ENCODE measurements at places on chromosomes 4 and X. TPM values are rescaled to one million over a fixed set of nuclear protein-coding genes. Genes with fewer than 3 reads are reported as not detected.
A peak's percentile ranks its signal among the peaks of the same experiment; 100 is the strongest.

- no peak for DNase-seq
Observed at GRCh38 chrX:149572743-149573142, 14.5 kb downstream of the MAGEA9B start.

F9 gene
- total RNA-seq = not detected

DNA sequence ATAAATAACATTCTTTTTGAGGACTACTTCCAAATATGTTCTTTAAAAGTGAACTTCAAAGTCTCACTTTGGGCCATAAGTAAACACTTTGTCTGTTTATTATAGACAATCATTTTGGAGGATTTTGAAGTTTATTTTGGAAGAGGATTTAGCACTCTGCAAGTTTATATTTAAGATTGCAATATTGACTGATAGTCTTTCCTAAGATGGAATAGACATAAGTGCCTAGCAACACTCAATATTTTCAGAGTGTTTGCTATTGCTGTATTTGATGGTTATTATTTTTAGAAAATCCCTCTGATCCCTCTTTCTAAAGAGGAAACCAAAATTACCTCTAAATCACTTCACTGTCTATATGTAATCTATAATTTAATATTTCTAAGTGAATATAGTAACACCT is 42.8 kb upstream of the MAD2L1 start:
- DNase-seq = no peak

- no peak for DNase-seq
Observed at GRCh38 chrX:2346158-2346557, 154.6 kb downstream of the DHRSX start.

- DNase-seq = no peak
Observed at GRCh38 chrX:56813318-56813837, 84.3 kb downstream of the NBDY start.

DNA sequence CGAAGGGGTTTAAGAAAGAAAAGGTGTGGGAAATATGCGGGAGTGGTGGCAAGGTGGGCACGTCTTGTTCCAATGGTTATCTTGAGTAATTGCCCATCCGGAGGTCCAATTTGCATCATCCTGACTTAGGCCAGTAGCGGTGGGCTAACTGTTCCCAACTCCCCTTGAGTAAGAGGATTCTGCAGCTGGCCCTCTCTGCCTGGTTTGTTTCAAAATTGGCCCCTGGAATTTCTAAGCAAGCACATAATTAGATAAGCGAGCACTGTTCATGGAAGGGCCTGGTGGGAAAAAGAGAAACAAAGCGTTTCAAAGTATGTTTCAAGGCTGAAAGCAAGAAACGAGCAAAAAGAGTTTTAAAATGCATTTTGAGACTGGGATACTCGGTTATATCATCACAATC is 198.2 kb downstream of the CEP135 start:
- no peak for DNase-seq

DNA sequence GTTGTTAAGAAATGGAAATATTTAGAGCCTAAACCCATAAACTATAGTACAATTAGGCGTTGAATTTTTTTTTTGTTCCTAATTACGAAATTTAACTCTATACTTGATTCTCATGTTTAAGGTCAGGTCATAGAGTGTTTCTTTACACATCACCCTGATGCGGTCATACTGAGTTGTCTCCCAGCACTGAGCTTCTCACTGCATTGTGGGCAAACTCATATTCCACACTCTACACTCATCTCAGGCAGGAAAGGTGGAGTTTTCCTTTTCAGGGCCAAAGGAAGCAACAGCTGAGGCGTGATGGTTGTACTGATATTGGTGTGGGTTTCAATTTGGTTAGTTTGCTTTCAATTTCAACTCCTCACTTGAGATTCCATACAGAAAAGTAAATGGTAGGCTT is 75.4 kb downstream of the FAT4 start:
- no peak for DNase-seq

REPS2 gene
- 0.17 TPM for total RNA-seq

DNA sequence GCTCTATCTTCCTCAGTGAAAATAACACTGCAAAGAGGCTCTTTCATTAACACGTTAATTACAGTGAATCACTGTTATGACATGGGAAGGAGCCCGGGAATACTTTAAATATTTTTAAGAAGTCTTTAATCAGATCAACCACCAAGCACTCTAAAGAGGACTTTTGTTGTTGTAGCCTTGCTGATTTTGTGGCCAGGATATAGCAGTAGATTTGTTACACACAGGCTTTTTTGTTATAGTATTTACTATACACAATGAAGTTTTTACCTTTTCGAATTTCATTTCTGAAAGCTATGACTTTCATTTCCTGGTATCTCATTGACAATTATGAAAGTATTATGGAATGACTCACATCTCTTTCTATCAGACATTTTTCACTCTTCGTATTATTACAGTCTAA is 20.3 kb downstream of the FGF13 start:
- no peak for DNase-seq

DNA sequence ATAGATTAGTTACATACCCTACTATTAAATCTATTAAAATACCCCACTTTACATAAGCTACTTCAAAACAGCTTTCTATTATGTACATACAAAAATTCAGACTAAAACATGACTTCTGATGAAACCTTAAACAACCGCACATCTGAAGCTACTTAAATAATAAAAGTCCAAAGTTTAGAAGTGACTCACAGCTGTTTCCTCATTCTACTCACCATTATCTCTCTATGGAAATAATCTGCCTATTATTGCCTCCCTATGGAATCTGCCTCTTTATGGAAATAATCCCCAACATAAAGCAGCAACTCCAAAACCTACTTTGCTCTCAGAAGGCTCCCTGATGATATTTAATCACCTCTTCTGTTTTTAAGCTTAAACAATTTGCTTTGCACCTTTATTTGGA is 15.7 kb upstream of the BANK1 start:
- no peak for DNase-seq

GRCh38 chrX:135432881-135433521 is 11.3 kb downstream of the SMIM10L2A start:
- DNase-seq = no peak

DGKK gene
- total RNA-seq = not detected

- peak; percentile 68 for DNase-seq
Observed at GRCh38 chr4:169342906-169343564, 72.3 kb upstream of the SH3RF1 start.

PDE5A gene
- total RNA-seq = 2.5 TPM

GRCh38 chr4:143184217-143184502 is 557 bp upstream of the USP38 start:
- DNase-seq = no peak

DNA sequence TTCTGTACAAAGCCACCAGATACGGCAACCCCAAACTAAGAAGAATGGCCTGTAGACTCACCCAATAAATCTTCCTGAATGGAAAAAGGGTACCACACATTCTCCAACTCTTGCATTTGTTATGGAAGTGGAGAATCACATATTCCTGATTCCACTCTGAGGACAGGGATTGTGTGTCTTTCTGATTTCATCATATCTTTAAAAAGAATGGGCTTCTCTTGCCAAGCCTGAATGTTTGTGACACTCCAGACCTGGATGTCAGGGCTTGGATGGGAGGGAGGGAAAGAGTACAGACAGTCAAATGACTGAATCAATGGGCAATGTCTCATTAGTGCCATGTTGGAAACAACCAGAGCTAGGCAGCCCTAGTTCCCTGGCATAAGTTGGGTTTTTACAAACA is 77.4 kb downstream of the PLAC1 start:
- no peak for DNase-seq

GRCh38 chrX:26376037-26376708 is 160.2 kb downstream of the MAGEB5 start:
- DNase-seq = no peak

- no peak for DNase-seq
Observed at GRCh38 chr4:81071013-81071412, 40.5 kb downstream of the BMP3 start.

CSAG1 gene
- not detected for total RNA-seq

DNA sequence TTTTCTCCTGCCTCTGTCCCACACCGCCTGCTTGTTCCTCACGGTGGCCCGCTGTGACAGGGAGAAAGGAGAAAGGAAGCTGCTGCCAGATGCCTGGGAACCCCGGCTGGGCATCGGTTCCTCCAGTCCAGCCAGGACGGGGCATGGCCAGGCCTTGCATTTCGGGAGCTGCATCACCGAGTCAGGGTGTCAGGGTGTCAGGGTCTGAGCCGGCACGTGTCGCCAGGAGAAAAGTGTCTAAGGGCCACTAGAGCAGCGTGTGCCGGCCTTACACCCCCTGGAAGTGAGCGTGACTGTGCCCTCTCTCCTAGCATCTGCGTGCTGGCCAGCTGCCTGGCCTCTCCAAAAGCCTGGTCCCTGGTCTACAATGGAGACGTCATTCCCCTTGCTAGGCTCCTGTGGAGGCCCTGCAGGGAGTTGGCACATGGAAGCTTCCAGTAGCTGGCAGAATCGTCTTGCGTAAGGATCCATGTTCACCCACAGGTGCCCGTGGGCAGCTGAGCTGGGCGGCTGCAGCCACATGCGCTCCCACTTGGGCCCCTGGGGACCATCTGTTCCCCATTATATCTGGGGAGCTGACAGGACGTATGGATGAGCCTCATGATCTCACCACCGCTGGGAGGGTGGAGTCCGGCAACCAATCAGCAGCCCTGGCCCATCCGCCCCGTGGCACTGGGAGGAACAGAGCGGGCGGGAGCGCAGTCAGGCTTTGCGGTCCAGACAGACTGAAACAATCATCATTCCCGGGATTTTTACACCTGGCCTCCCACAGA is 39.9 kb upstream of the HMX1 start:
- no peak for DNase-seq

TSC22D3 gene
- total RNA-seq = 37.9 TPM

GRCh38 chr4:48651914-48652313 is 128.2 kb downstream of the FRYL start:
- DNase-seq = no peak
